ENCODE measurements at places on chromosomes 16 and 17.

DNA sequence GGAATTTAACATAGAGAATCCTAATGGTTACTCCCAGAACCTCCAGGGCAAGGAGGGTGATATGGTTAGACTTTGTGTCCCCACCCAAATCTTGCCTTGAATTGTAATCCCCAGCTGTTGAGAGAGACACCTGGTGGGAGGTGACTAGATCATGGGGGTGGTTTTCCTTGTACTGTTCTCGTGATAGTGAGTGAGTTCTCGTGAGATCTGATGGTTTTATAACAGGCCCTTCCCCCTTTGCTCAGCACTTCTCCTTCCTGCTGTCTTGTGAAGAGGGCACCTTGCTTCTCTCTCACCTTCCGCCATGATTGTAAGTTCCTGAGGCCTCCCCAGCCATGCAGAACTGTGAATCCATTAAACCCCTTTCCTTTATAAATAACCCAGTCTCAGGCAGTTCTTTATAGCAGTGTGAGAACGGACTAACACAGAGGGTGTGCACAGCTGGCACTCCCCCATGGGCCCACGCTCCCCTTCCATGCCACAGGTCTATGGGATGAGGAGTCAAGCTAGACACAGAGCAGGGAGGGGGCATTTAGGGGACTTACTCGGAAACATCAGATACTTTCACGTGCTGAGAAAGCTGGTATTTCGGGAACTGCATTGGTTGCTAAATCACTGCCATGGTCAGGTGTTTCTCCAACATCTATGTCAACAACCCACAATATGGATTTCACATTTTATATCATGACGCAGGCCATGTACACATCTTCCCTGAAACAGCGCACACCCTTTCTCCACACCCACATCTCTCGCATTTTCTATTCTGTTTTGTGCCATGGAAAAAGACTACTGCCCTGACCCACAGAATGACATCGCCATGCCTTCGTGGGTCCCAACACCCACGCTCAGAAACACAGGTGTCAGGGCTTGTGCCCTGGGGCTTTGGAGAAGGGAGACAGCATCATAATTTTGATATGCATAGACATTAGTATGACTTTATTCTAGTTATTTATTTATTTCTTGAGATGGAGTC lies 199.1 kb upstream of the GSE1 start:
- DNase-seq, result no peak

GRCh38 chr17:6231886-6232731 lies 161.9 kb downstream of the WSCD1 start:
- no peak for DNase-seq

DNA sequence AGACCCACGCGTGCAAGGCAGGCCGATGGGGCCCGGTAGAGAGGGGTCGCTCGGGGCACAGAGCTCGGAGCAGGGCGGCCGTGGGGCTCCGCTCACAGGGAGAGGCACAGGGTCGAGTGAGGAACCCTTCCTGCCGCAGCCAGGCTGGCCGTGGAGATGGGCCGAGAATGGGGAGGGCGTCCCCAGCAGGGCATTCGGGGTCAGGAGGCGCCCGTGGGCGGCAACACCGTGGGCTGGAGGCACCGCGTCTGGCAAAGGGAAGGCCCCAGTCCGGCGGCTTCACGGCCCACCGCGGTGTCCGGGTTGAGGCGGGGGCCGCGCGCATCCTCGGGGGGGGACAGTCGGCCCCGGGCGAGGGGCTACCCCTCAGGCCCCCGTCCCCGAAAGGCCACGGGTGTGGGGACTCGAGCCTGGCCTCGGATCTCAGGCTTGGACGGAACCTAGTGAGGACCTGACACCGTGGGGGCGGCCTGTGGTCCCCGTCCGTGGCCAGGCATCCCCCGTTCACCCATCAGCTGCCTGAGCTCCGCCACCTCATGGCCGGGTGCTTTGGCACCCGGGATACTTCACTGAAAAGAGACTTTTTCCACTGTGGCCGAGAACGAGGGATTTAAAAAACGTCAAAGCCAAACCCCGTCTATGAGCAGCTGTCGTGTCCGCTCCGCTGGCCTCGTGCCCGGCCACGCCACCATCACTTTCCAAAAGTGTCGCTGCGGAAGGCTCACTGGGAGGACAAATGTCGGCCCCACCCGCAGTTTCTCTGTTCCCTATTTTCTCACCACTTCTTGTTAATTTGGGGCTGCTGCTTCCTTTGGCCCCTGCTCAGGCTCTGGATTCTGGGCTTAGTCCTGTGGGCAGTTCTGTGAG lies 73.6 kb downstream of the METRNL start:
- DNase-seq, result no peak

GRCh38 chr17:28743243-28744103 lies at the start of gene TRAF4:
TSS of gene TRAF4 (plus strand) at chr17:28744011. CDS start at chr17:28744113, 102 bp downstream.
- peak; percentile 75 for DNase-seq

DNA sequence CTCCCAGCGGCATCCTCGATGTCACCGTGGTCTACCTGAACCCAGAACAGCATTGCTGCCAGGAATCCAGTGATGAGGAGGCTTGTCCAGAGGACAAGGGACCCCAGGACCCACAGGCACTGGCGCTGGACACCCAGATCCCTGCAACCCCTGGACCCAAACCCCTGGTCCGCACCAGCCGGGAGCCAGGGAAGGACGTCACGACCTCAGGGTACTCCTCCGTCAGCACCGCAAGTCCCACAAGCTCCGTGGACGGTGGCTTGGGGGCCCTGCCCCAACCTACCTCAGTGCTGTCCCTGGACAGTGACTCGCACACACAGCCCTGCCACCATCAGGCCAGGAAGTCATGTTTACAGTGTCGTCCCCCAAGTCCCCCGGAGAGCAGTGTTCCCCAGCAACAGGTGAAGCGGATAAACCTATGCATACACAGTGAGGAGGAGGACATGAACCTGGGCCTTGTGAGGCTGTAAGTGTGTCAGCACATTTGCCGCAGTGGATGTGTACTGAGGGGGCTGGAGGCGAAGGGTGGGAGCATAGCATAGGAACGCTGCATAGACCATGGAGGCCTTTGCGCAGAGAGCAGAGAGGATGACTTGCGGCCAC lies 3.3 kb upstream of the TEDC2 start:
- no peak for DNase-seq

GRCh38 chr16:64997121-64997520 lies 124.7 kb downstream of the CDH11 start:
- no peak for DNase-seq

DNA sequence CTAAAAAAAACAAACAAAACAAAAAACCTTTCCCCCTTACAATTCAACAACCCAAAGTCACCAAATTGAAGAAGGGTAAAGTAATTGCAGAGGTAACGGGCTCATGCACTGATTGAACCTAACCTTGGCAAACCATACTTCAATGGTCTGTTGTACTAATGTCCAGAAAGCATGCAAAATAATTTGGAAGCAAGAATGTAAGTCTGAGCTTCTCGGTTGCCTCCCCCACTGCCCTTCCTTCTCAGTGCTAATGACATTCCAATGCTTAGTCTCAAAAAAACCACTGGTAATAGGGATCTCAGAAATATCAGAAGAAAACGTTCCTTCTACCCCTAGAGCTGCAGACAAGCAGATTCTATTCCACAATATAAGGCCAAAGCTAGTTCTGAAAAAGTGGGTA lies 15.8 kb downstream of the KRABD2 start:
- no peak for DNase-seq

DNA sequence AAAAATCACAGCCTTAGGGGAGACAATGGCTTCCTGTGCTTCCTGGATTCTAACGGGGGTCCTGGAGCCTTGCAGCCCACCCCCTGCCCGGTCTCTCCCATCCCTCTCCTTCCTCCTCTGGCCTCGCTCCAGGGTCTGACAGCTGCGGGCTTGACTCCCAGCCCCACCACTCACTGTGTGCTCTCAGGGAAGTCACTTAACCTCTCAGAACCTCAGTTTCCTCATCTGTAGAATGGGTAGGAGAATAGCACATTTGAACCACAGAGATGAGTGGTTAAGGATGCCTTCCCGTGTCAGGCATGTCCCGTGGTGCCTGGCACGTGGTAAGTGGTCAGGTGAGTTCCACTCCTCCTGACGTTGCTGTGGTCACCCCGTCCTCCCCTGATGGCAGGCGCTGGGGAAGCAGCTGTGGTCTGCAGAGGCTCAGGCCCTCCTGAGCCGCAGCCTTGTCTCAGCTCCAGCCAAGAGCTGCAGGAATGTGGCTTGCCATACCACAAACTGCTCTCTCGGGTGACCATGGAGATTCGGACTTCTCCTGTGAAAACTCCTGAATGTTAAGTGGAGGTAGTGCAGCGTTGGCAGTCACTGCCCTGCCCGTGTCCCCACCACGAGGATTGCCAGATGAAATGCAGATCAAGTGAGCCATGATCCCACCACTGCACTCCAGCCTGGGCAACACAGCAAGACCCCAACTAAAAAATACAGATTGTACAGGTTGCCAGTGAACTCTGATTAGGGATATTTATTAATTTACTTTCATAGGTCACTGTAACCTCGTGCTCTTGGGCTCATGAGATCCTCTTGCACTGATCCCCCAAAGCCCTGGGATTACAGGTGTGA lies 85.7 kb downstream of the NT5M start:
- DNase-seq, result no peak

GRCh38 chr17:39952680-39953470 lies 9.9 kb upstream of the GSDMA start:
- peak; percentile 96 for DNase-seq

DNA sequence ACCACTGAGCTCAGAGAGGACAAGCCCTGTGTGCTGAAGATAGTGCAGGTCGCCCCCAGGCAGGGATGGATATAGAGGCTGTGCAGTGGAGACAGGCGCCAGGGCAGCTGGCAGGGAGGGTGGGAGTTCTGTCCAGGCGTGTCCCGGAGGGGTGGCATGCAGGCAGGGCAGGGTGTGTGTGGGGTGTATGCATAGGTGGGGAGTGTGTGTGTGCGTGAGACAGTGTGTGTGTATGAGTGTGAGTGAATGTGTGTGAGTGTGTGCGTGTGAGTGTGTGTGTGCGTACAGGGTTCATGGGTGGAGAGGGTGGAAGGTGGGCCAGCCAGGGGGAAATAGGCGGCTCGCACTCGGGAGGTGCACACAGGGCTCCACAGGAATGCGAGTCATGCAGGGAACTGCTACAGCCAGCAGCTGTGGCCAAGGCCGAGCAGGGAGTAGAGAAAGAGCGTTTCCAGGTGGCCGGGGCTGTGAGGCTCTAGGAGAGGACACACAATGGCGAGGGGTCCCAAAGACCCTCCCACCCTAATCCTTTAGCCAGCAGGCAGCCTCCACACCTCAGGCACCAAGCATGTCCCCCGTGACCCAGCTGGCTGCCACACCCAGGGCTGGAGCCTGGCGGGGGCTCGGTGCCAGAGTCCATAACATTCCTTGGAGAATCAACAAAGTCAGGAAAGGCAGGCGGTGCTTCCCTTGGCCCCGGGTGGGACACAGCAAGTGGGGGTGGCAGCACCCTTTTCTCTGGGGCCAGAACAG lies 4.6 kb downstream of the PLCD3 start:
- DNase-seq, result no peak

DNA sequence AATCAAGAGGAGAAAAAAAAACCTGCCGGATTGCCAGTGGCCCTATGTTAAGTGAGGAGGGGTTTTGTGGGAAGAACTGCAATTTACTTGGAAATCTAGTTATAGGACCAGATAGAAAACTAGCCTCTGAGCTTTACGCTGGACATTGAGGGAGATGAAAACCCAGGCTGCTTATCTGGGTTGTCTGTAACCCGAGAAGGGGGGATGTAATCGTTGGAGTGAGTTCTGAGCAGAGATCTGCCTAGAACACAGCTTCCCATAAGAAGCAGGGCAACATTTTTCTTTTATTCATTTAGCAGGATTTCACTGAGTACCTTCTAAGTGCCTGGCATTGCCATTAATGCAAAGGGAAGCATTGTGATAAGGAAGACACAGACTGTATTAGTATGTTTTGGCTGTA lies 70.6 kb downstream of the KATNIP start:
- DNase-seq, result no peak

DNA sequence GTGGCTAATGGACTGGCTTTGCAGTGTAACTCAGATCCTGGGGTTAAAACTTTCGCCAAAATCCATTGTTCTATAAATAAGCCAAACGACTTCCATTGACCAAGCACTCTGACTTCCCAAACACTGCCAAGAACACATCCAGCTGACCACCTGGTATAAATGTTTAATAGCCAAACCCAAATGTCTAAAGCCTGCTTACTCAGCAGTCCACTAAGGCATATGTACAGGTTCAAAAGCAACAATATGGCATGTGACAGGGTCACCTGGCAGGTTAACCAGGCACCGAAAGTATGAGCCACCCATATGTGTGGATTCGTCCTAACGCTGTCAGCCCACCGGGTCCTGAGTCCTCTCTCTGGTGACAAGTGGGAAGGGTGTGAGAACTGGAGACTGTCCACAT lies 2.1 kb downstream of the CSNK1D start:
- DNase-seq, result no peak

- no peak for DNase-seq
Measured at GRCh38 chr17:71580220-71580619, 540.6 kb upstream of the SOX9 start.

GRCh38 chr16:50377001-50377400 lies 8.2 kb upstream of the BRD7 start:
- no peak for DNase-seq

GRCh38 chr16:20870122-20870820 lies 29.9 kb downstream of the DCUN1D3 start:
- DNase-seq, result no peak

GRCh38 chr17:8014558-8014850 lies 12.1 kb downstream of the GUCY2D start:
- no peak for DNase-seq

GRCh38 chr17:79042421-79043190 lies 18.6 kb downstream of the C1QTNF1 start:
- peak; percentile 67 for DNase-seq

DNA sequence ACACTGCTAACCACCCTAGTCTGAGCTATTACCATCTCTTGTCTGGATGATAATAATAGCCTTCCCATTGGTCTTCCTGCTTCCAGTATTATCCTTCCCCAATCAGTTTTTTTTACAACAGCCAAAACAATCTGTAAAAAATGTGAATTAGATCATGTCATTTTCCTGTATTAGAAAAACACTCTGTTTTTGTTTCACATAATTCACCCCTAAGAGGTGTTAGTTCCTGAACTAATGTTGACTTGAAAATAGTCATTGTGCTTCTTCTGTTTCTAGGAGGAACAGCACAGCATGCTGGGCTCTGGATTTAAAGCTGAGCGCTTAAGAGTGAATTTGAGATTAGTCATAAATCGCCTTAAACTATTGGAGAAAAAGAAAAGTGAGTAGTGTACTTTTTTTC lies 20.0 kb downstream of the IST1 start:
- DNase-seq, result no peak

DNA sequence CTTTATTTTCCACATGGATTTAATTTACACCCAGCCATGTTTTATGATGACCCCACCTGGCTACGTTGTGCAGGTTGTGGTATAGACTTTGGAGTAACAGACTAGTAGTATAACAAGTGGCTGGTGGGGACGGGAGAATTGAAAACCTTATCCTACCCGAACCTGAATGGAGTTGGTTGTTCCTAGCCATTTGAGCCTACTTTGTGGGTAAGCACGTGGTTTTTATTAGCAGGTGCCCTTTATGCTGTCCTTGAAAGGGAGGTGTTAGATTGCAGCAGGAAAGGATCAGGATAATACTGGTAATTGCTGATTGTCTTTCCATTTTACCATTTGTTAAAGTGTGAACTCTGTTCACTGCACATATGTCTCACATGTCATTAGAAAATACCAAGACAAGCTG lies 31.9 kb upstream of the PHAF1 start:
- no peak for DNase-seq

GRCh38 chr17:73232587-73233373 lies 28.9 kb downstream of the CPSF4L start:
- DNase-seq, result peak; percentile 29

All from activated CD4-positive, alpha-beta T cell treated with anti-CD3 and anti-CD28 coated beads for 4 hours (primary cell).